ENCODE measurements at places on chromosomes 2 and 18.

- no peak for DNase-seq
Measured at GRCh38 chr18:26491194-26491816, 57.0 kb downstream of the KCTD1 start.

GRCh38 chr2:27027211-27027651 lies 5.5 kb upstream of the TMEM214 start:
- no peak for DNase-seq

GRCh38 chr2:11270891-11271290 lies 73.5 kb downstream of the ROCK2 start:
- no peak for DNase-seq

- no peak for DNase-seq
Measured at GRCh38 chr2:117979911-117980701, 33.8 kb downstream of the CCDC93 start.

GRCh38 chr2:112161431-112162145 lies 23.4 kb downstream of the FBLN7 start:
- DNase-seq: no peak

DNA sequence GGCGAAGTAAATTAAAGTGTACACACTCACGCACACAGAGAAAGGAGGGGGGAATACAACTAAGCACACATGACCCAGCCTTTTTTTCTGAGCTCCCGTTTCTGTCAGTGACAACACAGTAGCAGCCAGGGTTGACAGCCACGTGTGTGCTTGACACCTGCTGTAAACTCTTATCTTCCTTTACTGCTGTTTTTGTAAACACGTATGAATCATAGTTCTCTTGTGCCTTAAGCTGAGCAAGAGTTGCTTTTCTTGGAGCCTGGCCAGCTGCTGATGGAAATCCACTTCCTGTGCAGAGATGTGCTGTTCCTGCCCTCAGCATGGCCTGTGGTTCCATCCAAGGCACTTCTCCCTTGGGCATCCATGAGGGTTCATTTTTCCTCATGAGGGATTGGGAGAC lies 561.9 kb downstream of the GALR1 start:
- DNase-seq: no peak

GRCh38 chr18:57057890-57058289 lies 89.0 kb upstream of the BOD1L2 start:
- no peak for DNase-seq

DNA sequence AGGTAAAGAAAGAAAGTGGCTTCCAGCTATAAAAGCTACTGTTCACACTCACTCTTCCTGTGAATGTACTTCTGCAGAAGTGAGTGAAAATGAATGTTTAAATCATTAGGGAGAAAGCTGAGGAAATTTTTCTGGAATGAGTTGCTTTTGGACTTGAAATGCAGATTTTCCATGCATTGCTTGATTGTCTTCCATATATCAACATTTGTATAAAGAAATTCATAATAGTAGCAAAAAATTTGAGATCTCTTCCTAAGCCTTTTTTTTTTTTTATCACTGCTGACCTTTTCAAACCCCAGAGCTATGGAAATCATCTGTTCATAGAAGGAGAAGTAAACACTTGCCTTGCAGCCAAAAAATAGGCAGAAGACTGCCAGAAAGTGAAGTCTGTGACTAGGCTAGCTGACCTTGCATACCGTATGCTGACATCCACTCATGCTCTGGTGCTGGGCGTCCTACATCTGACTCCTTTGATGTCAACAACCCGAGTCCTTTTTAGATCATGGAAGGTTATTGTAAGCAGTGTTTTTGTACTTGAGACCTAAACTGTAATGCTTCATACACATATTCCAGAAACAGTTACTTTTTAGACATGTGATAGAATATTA lies 154.5 kb upstream of the RASGRP3 start:
- DNase-seq: no peak

- no peak for DNase-seq
Measured at GRCh38 chr18:66694852-66695251, 91.0 kb upstream of the CDH19 start.

DNA sequence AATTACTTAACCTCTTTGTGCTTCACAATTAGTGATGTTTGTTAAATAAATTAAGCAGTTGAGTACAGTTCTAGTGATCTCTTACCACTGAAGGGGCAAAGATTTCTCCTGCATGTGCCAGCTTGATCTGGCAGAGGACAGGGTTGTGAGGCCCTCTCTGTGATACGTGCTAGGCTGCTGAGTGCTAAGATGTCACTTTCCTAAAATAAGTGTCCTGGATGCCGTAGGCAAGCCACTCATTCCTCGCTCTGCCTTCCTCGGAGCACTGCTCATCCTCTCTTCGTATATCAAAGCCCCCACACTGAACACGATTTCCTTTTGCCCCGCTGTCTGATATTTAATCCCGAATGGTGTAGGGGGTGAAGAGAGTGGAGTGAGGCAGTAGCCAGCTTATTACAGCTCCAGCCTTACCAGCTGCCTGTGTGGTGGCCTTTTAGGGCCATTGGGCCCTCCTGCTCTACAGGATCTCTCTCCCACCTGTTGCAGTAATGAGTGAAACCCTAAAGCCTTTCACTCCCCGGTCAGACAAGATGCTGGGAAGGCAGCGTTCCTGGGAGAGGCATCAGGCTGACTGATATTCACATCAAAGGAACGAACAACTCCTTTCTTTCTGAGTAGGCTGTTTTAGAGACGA lies 40.5 kb downstream of the PTPRM start:
- no peak for DNase-seq

GRCh38 chr2:3386448-3386958 lies 7.0 kb downstream of the TRAPPC12 start:
- no peak for DNase-seq

GRCh38 chr2:118202707-118203303 lies 114.5 kb downstream of the INSIG2 start:
- DNase-seq: peak; percentile 60

DNA sequence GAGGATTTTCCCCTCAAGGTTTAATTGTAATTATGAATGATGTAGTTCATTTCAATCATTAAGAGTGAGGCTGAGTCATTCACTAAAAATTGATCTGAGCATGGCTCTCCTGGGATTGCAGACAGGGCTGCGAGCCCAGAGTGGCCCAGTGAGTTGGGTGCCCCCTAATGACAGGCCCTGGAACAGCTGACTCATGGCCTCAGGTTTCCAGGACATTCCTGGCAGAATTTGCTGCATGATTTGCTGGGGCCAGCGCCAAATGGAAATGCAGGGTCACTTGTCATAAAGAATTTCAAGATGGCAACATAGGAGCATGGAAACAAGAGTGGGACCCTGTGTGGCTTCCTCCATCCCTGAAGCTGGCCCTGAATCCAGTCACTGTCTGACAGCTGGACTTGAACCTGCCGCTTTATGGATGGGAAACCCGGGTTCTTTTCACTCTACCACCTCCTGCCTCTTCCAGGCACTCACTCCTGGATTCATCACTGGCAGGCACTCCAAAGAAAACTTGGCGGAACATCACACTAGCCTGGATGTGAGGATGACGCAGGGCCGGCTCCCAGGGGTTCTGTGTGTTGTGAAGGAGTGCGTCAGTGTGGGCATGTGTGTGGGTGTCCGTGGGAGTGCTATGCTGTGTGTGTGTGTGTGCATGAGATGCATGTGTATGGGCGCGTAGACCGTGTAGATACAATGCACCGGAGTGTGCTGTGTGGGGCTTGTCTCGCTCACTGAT lies 15.2 kb downstream of the OTOF start:
- DNase-seq: no peak

Data from activated CD8-positive, alpha-beta memory T cell treated with anti-CD3 and anti-CD28 coated beads, Interleukin-2, amount 50 U/mL, for 4 hours (primary cell).